Stimulated activated CD8-positive, alpha-beta memory T cell treated with anti-CD3 and anti-CD28 coated beads, Interleukin-7, amount 100 ng/mL, for 1 hour (primary cell): ENCODE measurements at places on chromosomes 2 and 18.
A peak's percentile ranks its signal among the peaks of the same experiment; 100 is the strongest.

DNA sequence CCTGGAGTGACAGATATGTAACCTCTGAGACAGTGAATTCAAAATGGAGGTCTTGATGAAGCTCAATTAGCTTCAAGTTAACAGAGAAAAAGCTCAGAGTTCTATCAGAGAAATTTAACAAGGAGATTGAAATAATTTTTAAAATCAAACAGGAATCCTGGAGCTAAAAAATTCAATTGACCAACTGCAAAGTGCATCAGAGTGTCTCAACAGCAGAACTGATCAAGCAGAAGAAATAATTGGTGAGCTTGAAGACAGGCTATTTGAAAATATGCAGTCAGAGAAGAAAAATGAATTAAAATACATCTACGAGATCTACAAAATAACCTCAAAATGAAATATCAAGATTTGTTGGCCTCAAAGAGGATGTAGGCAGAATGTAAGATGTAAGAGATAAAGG is 30.4 kb upstream of the BMP10 start:
- no peak for DNase-seq

DNA sequence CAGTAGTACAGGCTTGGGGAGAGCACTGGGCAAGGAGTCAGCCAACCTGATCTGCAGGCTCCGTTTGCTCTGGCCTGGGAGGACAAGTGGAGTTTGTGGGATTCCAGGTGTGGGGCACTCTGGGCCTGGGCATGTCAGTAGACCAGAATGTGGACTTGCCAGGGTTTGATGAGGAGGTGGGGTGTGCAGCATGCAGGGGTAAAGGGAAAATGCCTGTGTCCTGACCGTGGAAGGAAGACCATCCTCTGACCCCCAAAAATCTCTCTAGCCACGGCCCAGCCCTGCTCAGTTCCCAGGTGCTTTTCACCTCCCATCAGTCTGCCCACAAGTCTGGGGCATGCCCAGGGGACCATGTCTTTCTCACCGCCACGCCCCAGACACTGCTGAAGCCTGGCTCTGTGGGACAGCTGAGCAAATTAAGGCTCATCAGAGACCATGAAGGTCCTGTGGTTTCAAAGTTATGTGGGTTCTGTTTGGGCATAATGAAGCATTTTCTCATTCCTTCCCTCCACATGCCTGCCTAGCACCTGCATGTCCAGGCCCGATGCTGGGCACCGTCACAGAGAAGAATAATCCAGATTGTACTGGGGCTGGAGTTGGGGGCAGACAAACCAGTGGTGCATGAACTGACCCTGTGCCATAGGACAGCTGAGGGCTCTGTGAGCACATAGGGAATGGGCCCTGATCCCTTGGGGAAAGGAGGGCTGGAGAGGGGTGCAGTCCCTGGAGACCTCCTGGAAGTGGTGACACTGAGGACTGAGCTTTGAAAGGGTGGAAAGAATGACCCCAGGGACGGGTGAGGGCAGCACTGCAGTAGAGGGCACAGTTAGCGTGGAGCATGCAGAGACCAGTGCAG is 6.5 kb upstream of the KCNF1 start:
- no peak for DNase-seq

DNA sequence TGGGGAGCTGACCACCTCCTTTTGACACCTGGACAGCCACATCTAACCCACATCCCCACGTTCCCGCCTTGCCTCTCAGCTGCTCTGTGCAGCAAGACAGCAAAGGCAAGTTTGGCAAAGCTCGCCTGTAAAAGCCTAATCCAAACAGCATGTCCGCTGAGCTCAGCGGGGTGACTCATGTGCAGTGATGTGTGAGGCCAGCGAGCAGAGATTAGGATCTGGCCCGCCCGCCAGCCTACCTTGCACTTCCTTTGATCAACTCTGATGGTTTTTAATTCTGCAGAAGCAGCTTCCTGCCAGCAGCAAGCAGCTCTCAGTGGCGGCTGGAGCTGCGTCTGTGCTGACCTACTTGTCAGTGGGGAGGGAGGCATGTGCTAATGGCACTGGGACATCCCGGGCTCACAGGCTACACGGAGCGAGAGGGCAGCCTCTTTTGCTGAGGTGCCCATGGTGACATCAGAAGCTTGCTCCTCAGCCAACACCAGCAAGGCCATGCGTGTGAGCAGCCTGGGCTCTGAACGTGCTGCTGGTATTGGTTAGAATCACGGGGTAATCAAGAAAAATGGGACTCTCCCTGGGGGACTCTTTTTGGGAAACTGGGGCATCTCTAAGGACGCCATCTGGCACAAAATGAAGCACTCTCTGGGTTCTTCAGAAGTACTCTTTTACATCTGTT is 36.0 kb upstream of the EML4 start:
- peak; percentile 71 for DNase-seq

DNA sequence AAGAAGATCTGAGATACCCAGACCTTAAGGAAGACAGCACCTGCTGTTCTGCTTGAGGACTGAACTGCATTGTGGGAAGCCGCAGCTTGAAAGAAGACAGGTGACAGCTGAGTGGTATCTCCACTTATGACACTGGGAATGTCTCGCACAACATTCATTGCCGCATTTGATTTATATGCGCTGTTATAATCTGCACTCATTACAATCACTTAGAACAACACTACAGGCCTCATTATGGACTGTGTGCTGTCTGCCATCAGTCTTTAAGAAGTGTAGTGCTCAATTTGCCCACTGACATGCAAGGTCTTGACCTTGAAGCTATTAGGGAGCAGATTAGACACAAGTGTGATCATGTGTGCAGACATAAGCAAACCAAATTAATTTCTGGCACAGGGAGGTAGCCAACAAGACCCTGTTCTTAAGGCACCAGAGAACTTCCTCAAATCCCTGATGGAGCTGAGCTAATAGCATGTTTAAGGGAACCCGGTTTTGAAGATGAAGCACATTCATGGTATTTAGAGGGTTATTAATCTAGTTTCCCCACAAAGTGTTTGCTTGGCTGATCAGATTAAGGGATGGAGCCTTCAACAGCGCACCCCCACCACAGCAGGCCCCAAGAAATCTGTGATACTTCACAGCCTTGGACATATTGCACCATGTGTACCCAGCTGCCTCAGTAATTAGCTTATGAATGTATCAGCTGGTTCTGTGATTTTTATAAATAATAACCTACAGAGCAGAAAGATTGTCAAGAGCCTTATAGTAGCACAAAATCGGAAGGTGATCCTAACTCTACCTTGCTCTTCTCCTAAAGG is 146.8 kb downstream of the SATB2 start:
- no peak for DNase-seq

DNA sequence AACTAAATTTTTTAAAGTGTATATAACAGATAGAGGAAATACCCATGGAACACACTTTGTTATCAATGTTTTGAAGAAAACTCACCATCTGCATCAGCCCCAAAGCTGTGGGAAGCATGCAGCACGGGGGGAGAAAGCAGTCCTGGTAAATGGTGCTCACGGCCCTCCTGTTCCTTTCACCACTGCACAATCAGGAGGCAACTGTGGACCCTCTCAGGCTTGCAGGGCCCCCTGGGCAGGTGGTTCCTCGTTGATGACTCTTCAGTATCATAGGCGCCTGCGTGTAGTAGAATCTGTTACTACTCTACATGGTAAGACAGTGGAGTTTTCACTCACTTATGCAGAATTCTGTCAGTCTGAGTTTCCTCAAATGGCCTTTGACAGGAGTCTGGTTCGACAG is 4.9 kb upstream of the CNDP1 start:
- DNase-seq, result no peak

- DNase-seq, result no peak
Measured at GRCh38 chr18:47683774-47684173, 246.7 kb downstream of the SMAD2 start.

GRCh38 chr2:127551221-127551930 is 15.9 kb downstream of the MYO7B start:
- no peak for DNase-seq

GRCh38 chr2:179332903-179333302 is 68.3 kb upstream of the SESTD1 start:
- no peak for DNase-seq

DNA sequence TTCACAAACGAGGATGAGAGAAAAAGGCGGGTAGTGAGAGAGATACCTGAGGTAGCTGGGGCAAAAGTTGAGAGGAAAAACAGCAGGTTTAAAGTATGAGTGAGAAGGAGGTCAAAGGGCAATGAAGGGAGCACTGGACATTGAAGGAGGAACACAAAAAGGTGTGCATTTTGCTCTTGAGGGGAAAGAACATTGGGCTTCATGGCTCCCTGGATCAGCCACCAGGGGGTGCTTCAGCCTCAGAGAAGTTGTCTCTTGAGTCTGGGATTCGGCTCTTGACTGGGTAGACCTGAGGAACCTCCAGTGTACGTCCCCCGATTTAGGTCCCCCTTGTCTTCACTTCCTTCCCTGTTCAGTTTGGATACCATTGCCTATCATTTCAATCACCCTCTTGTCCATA is 128.5 kb downstream of the RAPGEF4 start:
- no peak for DNase-seq

- no peak for DNase-seq
Measured at GRCh38 chr2:85221067-85221691, 88.0 kb downstream of the TCF7L1 start.

- DNase-seq, result no peak
Measured at GRCh38 chr2:11963966-11964365, 217.5 kb downstream of the LPIN1 start.

DNA sequence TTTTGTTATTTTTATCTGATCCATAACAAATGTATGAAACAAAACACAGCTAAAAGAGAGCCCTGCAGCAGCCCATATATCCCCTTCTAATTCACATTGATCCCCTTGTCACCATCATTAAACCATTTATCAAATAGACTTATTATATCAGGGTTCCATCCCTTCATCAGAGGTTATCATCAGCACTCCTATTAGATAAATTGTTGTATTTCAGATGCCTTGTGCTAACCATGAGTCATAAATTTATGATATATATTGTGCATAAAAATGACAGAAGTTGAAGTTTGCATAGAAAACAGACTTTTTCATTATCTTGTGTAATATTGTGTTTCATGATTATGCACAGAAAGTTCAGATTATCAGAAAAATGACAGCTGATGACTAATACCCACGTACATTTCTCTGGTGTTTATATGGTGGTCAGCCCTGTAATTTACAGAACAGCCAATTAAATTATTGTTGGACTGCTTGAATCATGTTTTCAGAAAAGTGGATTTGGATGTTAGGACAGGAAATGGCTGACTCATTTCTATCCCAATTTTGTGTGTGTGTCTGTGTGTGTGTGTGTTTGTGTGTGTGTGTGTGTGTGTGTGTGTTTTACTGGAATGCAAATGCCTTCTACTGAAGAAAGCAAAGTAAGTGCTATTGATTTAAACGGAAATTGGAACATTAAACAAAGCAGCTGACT is 80.9 kb downstream of the PPP1R1C start:
- no peak for DNase-seq

GRCh38 chr2:155250800-155251199 is 552.3 kb downstream of the KCNJ3 start:
- DNase-seq, result no peak

DNA sequence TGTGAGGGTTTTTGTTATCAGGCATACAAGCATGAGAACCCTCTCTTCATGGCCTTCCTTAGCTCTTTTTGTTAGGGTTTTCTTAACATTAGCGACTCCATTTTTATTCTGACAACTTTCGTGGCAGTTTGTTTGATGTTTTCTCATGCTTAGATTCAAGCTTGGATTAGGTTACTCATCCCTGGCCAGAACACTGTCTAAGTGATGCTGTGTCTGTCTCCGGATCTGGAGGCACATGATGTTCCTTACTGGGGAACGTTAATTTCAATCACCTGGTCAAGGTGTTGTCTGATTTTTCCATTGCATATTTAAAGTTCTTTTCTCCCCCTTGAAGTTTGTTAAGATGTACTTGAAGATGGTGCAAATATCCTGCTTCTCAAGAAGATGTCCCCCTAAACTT is 40.7 kb downstream of the DYSF start:
- no peak for DNase-seq

GRCh38 chr2:11738589-11739436 is 7.6 kb upstream of the LPIN1 start:
- no peak for DNase-seq

DNA sequence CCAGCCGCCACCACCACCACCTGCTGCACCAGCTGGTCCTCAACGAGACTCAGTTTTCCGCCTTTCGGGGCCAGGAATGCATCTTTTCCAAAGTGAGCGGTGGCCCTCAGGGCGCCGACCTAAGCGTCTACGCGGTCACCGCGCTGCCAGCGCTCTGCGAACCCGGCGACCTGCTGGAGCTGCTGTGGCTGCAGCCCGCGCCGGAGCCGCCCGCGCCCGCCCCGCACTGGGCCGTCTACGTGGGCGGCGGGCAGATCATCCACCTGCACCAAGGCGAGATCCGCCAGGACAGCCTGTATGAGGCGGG is 1.6 kb downstream of the LRATD1 start:
- no peak for DNase-seq

GRCh38 chr2:61737841-61738240 is 116.0 kb downstream of the FAM161A start:
- no peak for DNase-seq

DNA sequence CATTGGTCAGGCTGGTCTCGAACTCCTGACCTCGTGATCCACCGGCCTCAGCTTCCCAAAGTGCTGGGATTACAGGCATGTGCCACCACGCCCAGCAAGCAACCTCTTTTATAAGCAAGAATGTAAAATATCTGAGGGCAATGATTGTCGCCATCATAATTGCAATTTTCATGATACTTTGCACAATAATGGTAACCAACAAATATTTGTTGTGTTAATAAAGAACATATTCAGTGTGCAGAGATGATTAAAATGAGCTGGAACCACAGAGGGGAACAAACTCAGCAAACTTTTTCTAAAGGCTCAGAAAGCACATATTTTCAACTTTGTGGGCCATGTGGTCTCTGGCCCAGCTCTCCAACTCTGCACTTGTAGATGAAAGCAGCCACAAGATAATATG is 115.2 kb upstream of the SIX2 start:
- DNase-seq, result no peak

GRCh38 chr18:27005589-27005988 is 140.1 kb upstream of the AQP4 start:
- no peak for DNase-seq

DNA sequence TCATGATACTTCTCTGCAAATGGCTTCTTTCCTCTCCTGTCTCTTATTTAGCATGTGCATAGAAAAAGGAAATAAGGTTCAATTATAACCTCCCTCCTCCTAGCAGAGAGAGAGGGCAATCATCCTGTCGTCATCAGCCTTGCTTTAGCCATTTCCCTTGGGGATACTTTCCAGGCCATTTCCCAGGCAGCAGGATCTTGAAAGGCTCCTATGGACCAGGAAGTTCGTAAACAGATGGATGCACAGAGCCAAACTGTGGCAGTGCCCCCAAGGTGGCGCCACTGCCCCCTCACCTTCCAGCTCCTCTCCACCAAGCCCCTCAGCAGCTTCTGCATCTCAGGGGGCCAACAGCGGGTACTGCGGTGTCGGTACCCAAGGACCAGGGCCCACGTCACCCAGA is 157.4 kb downstream of the DTNA start:
- DNase-seq, result no peak

DNA sequence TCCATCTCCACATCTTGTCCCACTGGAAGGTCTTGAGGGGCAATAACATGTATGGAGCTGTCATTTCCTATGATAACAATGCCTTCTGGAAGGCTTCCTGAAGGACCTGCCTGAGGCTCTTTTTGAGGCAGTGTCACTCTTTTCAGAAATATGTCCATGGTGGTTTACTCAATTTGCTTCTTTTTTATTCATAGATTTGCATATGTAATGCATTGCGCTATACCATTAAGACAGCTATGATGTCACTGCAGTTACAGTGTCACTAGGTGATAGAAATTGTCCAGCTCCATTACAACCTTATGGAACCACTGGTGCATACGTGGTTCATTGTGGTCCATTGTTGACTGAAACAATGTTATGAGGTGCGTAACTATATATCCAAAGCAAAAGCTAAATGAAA is 19.9 kb downstream of the NABP1 start:
- DNase-seq, result no peak
